ENCODE measurements at places on chromosomes 4 and X.

- DNase-seq: no peak
Measured at GRCh38 chr4:120796271-120796670, 126.3 kb downstream of the PRDM5 start.

DNA sequence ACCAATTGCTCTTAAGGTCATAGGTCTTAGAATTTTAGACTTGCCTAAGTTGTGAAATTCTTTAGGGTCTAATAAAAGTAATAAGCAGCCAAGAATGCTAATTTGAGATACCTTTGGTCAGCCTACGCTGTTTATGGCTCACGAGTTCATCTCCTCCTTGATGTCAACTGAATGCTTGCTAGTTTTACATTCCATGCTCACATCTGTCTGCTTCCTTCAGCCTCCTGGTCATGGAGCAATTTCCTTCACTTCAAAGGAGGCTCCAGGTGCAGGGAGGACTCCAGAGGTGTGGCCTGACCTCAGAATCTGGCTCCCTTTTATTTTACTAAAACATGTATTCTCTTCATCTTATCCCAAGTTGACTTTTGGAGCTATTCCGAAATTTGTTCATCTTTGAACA, 23.3 kb upstream of the LNX1 start:
- no peak for DNase-seq

GRCh38 chrX:30965767-30966166, 76.7 kb upstream of the TAB3 start:
- no peak for DNase-seq

- DNase-seq: peak; percentile 86
Measured at GRCh38 chrX:20067709-20068561, 48.8 kb downstream of the MAP7D2 start.

GRCh38 chrX:73799888-73800287, 236.9 kb downstream of the CHIC1 start:
- no peak for DNase-seq

DNA sequence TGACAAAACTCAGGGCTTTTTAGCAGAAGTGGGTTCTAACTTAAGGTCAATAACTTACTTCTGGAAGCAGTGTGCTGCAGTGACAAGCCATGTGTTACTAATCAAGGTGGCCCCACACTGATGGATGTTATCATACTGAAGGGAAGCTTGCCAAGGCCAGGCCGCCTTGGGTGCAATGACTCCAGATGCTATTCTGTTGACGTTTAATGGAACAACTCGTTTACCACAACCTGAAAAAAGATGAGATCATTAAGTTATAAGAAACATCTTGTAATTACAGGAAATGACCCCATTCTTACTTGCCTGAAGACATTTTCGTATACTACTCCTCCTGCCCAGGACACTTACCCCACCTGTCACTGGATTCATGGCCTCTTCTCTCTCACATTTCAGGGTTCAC, 38.9 kb upstream of the TMPRSS11D start:
- no peak for DNase-seq

GRCh38 chr4:158845311-158846041, 76.7 kb downstream of the FNIP2 start:
- no peak for DNase-seq

DNA sequence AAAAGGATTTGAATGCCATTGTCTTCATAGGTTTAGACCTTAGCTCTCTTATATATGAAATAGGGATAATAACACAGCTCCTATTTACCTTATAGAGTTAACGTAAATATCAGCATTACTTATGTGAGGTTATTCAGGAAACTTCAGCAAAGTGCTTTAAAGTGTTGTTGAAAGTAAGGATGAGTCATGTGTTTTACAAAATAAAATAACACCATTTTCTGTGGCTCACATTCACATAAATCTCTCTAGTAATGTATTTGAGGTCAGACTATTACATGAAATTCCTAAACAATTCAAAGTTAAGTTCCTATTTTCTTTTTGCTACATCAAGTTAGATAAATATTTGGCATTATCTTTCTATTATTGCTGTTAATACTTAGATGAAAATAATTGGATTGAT, 2.9 kb downstream of the GNRHR start:
- no peak for DNase-seq

GRCh38 chr4:100882661-100883060, 364.8 kb upstream of the EMCN start:
- no peak for DNase-seq
